ENCODE measurements at places on chromosomes 3 and 15.

DNA sequence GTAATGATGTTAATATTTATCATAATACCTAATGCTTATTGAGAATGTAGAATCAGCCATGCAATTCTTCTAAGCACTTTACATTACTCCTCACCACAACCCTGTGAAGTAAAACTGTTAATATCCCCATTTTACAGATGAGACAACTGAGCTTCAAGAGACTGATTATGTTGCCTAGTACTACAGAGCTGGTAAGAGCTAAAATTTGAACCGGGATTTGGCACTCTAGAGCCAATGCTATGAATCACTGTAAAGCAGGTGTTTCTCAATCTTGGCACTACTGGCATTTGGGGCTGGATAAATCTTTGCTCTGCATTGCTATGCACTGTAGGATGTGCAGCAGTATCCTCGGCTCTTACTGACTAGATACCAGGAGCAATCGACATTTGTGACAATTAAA lies 367.7 kb downstream of the MAGI1 start:
- DNase-seq = no peak

DNA sequence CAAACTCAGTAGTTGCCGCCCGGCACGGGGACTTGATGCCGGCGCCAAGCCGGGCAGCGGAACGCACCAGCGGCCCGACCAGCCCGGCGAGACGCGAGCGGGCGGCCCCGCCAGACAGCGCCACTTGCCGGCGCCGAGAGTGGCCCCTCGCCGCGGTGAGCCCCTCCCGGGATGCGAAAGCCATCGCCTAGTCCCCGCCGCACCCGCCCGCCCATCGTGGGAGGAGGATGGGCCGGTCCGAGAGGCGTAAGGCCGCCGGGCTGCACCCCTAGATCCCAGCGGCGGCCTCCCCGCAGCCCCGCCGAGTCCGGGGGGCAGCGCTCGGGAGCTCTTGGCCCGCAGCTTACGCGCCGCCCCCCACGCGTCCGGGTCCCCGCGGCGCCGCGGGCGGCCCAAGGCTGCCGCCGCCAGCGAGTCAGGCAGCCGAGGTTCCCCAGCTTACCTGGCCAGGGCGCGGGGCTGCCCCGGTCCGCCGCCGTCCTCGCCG lies 609 bp downstream of the GOLGA8A start:
- peak; percentile 3 for DNase-seq

DNA sequence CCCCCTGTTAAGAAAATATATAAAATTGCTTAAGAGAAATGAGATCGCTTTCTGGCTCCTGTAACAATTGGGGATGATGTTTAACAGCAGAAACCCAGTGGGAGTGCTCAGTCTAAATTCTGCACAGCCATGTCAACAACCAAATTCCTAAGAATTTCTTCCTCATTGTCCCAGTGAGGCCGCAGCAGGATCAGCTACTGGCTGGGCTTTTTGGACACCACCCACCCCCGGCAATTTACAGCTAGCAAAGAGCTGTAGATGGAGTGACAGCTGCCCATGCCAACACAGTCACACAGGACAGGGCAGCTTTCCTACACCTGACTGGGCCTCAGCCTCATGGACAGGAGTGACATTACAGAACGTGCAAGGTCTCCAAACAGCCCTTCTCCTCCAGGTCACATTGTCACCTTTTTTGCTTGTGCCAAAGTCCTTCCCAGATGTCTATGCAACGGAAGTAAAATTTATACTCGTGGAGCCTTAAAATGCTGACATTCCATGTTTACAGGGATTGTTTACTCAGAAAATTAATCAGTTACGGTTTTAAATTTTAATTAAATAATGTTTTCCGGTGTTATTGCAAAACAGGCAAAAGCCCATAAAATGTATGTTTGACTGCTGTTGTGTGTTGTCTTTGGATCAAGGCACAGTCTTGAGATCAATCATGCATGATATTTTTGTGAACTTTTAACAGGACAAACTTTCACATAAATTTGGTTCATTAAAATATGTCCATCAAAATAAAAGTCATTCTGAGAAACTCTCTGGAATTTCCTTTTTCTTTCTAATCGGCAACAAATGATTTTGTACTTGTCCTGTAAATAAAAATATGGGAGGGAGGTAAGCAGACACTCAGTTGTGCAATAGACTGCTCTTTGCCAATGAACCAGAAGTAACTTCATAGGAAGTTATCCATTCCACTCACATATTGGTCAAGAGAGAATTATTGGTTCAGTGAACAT lies 943.2 kb downstream of the MCTP2 start:
- DNase-seq = no peak

DNA sequence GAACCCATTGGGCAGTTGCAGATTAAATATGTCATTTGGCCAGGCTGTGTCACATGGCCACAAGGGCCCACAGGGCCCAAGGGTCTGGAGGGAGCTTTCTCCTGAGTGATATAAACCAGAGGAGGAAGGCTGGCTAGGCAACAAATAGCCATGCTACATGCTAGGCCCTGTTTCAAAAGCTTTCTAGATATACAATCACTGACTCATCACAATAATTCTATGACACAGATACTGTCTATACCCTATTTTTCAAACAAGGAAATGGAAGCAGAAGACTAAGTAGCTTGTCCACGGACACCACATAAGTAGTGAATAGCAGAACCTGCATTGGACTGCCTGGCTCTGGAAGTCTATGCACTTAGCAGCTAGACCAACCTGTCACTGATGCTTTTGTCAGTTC lies 625.4 kb downstream of the NTRK3 start:
- no peak for DNase-seq

- DNase-seq = no peak
Observed at GRCh38 chr15:44028349-44028748, 166.7 kb downstream of the FRMD5 start.

Data from pons (tissue), 1 donor.